Bronchus fibroblast of lung (primary cell): ENCODE measurements at places on chromosomes 1 and 21. TPM values are rescaled to one million over a fixed set of nuclear protein-coding genes. Genes with fewer than 3 reads are reported as not detected.

MTARC2 gene
- total RNA-seq: 4.6 and 5.0 TPM in 2 replicates

LEFTY2 gene
- total RNA-seq: under 0.01 TPM in 1 of 2 replicates, not detected in the other

FAM43B gene
- under 0.01 and 0.15 TPM in 2 replicates for total RNA-seq

HLX gene
- total RNA-seq: 8.9 and 10.6 TPM in 2 replicates

ALG6 gene
- total RNA-seq: 7.9 and 10.6 TPM in 2 replicates

ASAP3 gene
- 25.6 TPM in 2 replicates for total RNA-seq

CYP4X1 gene
- total RNA-seq: under 0.01 TPM in 1 of 2 replicates, not detected in the other

LEMD1 gene
- total RNA-seq: not detected in 2 replicates

SPOCD1 gene
- total RNA-seq: 29.9 and 35.1 TPM in 2 replicates

TRAPPC10 gene
- total RNA-seq: 9.4 and 9.5 TPM in 2 replicates

DAP3 gene
- 80.0 and 83.1 TPM in 2 replicates for total RNA-seq

NCDN gene
- total RNA-seq: 22.5 and 23.6 TPM in 2 replicates

C1orf167 gene
- total RNA-seq: 0.45 TPM in 1 of 2 replicates, not detected in the other
